ENCODE measurements at places on chromosomes 5 and 9.

GRCh38 chr5:178363501-178364325 is 131.1 kb upstream of the PHYKPL start:
- DNase-seq = no peak

- DNase-seq = no peak
These were observed 10.9 kb upstream of the HDHD3 start for GRCh38 chr9:113387560-113388230.

GRCh38 chr5:8522646-8523045 is 653.7 kb downstream of the MTRR start:
- no peak for DNase-seq

- no peak for DNase-seq
These were observed 5.4 kb downstream of the PUM3 start for GRCh38 chr9:2838371-2839000.

- DNase-seq = no peak
These were observed 33.9 kb downstream of the SH3PXD2B start for GRCh38 chr5:172420235-172420939.

- DNase-seq = no peak
These were observed 115.2 kb upstream of the RAPGEF1 start for GRCh38 chr9:131854896-131855613.

- DNase-seq = no peak
These were observed 90.1 kb downstream of the ZFAND5 start for GRCh38 chr9:72274916-72275315.

- no peak for DNase-seq
These were observed 9.4 kb downstream of the CCDC180 start for GRCh38 chr9:97316904-97317303.

GRCh38 chr9:132372177-132373095 is 17.6 kb upstream of the SETX start:
- no peak for DNase-seq

- no peak for DNase-seq
These were observed 8.7 kb upstream of the NDUFB6 start for GRCh38 chr9:32581512-32582143.

GRCh38 chr9:111965566-111966019 is 69.0 kb downstream of the UGCG start:
- DNase-seq = no peak

GRCh38 chr5:34574936-34575467 is 81.1 kb upstream of the RAI14 start:
- DNase-seq = no peak

- no peak for DNase-seq
These were observed 91.2 kb downstream of the RFK start for GRCh38 chr9:76302947-76303550.

GRCh38 chr5:54702470-54702869 is 184.9 kb downstream of the SNX18 start:
- DNase-seq = no peak

- no peak for DNase-seq
These were observed 7.4 kb downstream of the SLC44A1 start for GRCh38 chr9:105251733-105252404.

GRCh38 chr5:54930736-54931135 is 54.7 kb downstream of the ESM1 start:
- DNase-seq = no peak

GRCh38 chr5:125558466-125558865 is 812.0 kb upstream of the ZNF608 start:
- DNase-seq = no peak

GRCh38 chr5:136629125-136629792 is 263.9 kb upstream of the TRPC7 start:
- no peak for DNase-seq

GRCh38 chr5:20114526-20114925 is 126.5 kb upstream of the CDH18 start:
- DNase-seq = no peak

- DNase-seq = no peak
These were observed 17.7 kb upstream of the FAM174A start for GRCh38 chr5:100517301-100517974.
